NB4 (cell line): ENCODE measurements at places on chromosomes 4 and X.

GRCh38 chrX:42707742-42708141 lies 70.2 kb downstream of the PPP1R2C start:
- no peak for DNase-seq

GRCh38 chr4:105551965-105552746 lies at the start of gene ARHGEF38:
Gene ARHGEF38, plus strand, starts transcription at chr4:105552620. Its CDS starts 146 bp downstream, at chr4:105552766.
- no peak for DNase-seq

DNA sequence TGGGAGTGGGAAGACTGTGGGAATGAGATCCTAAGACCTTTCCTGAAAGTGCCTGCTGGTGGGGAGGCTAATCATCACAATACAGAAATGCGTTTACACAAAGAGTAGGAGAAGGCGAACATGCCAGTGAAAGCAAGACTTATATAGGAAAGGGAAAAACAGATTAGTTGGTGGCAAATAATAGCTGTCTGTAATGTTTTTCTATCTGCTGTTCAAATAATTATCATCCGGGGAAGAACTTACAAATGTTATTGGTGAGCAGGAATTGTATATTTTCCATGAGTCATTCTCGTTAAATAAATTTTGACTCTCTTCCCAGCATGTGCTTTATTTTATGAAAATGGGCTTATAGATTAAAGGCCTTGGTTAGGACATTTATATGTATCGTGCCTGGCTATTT lies 196.5 kb downstream of the ARHGAP10 start:
- DNase-seq = no peak

- DNase-seq = no peak
Measured at GRCh38 chr4:19700992-19701391, 550.7 kb upstream of the SLIT2 start.

DNA sequence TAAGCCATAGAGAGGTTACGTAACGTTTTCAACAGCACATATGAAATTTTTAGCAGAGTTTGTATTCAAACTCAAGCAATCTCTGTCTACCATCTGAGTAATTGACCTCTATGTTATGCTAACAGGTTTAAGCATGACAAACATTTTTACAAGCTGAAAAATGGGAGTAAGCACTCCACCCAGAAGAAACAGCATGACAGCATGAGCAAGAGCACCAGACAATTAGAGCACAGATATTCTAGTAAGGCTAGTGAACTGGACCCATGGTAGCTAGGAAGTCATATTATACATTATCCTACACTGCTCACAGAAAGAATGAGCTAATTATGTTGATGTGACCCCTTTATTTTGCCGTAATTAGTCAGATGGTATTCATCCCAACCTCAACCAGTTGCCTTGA lies 200.5 kb downstream of the PABPC4L start:
- DNase-seq = no peak

GRCh38 chr4:15883610-15884243 lies 54.8 kb downstream of the FGFBP1 start:
- no peak for DNase-seq

DNA sequence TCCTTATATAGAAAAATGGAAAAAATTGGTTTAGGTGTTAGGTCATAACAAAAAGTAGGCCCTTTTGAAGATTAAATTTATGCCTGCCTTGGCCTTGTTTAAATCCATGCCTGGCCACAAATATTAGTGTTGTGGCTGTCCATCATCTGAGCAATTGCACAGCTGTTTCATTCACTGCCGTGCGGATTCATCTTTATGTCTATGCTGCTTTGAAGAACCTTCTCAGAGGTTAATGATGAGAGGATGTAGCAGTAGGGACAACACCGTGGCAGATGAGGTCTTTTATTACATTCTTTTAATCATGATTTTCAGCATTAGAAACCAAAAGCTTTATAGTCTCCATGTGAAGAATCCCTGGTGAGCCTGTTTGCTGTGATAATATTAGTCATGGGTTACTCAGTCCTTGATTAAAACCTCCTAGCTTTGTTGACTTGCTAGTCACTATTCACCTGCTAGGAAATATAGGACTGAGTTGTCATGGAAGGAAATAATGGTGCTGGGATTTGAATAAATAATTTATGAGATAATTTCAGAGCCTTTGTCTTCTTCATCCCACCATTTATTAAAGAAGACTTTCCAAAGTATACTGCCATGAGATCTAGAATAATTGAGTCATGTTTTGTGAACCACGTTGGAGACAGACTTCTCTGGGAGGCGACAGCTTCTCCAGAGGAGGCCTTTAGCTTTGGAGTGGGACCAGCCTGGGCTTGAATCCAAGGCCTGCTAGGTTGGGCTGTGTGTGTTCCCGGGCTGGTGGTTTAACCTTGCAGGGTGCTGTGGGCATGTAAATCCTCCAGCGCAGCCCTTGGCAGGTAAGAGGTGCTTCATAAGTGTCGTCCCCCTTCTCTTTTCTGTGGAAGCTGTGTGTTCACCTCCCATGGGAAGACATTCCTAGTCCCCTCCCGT lies 53.5 kb downstream of the PTTG2 start:
- no peak for DNase-seq

DNA sequence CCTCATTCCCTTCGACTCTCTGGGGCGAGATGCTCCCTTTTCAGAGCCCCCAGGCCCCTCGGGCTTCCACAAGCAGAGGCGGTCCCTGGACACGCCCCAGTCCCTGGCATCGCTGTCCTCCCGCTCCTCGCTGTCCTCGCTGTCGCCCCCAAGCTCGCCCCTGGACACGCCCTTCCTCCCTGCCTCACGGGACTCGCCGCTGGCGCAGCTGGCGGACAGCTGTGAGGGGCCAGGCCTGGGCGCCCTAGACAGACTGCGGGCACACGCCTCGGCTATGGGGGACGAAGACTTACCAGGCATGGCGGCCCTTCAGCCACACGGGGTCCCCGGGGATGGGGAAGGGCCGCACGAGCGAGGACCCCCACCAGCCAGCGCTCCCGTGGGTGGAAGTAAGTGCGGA lies 39.5 kb upstream of the CLCN4 start:
- DNase-seq = no peak

GRCh38 chr4:175509320-175509719 lies 302.7 kb downstream of the GPM6A start:
- DNase-seq = peak; percentile 38

GRCh38 chr4:10460313-10461047 lies 3.3 kb upstream of the ZNF518B start:
- DNase-seq = no peak

- no peak for DNase-seq
Measured at GRCh38 chr4:1373892-1374705, 27.1 kb downstream of the UVSSA start.

DNA sequence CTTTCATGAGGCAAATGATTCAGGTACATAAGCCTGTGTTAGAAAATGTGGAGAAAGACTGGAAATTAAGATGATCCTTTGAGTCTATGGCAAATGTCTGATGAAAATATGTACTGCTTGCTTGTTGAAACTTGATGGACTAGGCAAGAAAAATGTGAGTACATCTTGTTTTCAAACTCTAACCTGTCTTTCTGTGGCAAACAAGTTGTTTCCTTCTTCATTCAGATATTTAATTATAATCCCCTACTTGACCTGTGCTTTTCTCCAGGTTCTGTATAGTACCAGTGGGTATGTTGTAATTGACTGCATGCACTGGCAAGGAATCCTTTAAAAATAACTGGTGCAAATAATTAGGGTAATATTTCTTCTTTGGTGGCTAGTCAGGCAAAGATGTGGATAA lies 136.7 kb downstream of the ARHGAP24 start:
- DNase-seq = no peak

DNA sequence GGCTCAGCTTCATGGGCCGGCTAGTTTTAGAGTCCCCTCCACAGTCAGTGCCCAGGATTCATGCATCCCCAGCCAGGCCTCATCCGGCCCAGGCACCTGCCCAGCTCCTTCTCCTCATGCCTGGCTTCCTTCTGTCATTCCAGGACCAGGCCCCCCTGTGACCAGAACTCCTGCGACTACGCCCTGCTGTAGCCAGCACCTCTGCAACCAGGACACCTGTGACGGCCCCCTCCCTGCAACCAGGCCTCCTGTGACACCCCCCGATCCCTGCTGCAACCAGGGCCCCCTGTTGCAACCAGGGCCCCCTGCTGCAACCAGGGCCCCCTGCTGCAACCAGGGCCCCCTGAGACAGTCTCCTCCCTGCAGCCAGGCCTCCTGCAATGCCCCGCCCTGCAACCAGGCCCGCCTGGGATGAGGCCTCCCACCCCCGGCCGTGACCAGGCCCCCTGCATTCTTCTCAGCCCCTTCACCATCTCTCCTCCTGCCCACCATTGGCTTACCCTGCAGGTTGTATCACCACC lies 46.8 kb downstream of the HTRA3 start:
- DNase-seq = no peak

- no peak for DNase-seq
Measured at GRCh38 chr4:56085275-56085674, 136.5 kb downstream of the CEP135 start.

DNA sequence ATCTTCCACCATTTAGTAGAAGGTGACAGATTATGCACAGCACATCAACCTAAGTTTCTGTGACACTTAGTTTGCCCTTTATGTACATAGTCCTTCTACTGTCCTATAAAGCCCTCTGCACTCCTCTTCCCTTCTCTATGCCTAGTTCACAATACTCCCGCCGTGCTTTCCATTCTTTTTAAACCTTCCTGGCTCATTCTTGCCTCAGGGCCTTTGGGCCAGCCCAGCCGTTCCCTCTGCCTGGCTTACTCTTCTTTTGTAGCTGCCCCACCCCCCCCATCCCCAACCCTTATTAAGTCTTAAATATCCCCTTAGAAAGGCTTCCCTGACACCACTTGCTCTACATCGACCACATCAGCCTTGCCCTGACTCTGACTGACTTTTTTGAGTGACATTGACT lies 33.0 kb downstream of the SGMS2 start:
- DNase-seq = no peak

DNA sequence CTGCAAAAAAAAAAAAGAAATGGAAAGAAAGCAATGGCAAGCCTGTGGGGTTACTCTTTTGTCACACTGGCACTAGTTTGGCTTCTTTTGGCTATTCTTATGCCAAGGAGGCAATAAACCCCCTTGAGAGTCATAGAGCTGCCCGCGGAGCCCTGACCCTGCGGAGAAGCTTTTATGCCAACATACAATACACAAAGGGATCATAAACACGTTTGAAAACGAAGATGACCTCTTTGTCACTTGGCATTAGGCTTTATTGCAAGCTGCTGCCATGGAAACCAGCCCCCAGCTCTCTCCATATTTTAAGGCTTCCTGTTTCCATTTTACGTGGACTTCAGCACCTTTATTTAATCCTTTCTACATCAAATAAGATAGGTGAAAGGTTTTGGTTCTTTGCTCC lies 7.6 kb downstream of the NEUROG2 start:
- DNase-seq = no peak

DNA sequence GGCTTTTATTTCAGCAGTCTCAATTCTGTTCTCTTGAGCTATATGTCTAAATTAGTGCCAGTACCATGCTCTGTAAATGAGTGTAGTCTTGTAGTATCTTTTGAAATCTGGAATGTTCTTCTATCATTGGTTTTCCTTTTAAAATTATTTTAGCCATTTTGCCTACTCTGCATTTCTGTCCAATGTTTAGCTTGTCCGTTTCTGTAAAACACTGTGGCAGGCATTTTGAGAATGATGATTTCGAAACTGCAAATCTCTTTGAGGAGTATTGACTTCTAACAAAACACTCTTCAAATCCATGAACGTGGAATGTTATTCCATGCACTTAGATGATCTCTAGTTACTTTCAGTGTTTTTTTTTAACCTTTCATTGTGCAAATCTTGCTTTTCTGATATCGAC lies 28.3 kb upstream of the PPP4R3C start:
- DNase-seq = no peak

GRCh38 chr4:80172203-80172602 lies 25.1 kb upstream of the PRDM8 start:
- DNase-seq = no peak

- DNase-seq = no peak
Measured at GRCh38 chr4:145769450-145770037, 89.6 kb downstream of the C4orf51 start.

DNA sequence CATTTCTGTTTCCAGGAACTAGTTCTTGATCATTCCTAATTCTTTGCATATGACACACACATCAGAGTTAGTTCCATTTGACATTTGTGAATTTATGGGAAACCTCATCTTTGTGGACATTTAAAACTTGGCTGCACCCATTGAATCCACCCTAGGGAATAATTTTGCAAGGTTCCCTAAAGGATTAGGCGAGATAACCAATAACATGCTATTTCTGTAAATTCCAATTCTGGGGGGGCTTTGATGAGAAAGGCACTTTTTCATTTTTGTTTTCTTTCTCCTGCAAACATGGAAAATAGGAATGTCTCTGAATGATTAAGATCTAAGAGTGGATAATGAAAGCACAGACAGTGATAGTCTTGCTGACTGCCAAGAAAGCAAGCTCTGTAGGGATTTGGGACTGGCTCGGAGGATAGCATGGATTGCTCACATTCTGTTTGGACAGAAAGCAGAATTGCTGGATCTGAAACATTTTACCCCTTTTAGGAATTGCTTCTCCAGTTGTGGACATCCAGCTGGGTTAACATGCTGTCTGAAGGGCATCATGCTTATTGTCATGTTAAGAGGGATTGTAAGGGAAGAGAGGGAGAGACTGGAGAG lies 145.1 kb downstream of the NHS start:
- no peak for DNase-seq

- peak; percentile 61 for DNase-seq
Measured at GRCh38 chrX:107654872-107655761, 26.8 kb downstream of the PRPS1 start.

- no peak for DNase-seq
Measured at GRCh38 chrX:153477364-153477857, 7.0 kb upstream of the HAUS7 start.

GRCh38 chrX:46913667-46914066 lies 1.4 kb downstream of the JADE3 start:
- peak; percentile 53 for DNase-seq

GRCh38 chr4:3520276-3520675 lies 11.9 kb downstream of the LRPAP1 start:
- DNase-seq = no peak

DNA sequence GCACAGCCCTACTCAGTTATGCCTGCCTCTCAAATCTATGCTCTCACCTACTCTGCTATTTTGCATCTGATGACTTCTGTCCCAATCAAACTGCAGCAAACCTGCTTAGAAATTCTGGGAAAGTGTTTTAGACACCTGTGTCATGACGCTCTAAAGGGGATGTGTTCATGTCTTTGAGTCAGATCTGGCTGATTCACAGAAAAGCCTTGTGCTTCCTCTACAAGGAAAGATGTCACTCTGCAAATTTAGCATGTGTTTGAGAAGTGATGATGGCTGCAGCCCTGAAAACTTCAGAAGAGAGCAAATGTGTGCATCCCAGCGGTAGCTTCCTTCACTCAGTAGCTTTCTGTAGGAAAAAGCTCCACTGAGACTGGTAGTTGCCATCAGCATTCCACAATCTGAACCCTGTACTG lies 235.4 kb downstream of the MGST2 start:
- DNase-seq = no peak

GRCh38 chr4:185592845-185593488 lies 57.7 kb upstream of the PDLIM3 start:
- DNase-seq = no peak

- DNase-seq = no peak
Measured at GRCh38 chr4:142406917-142407501, 439.1 kb downstream of the INPP4B start.

GRCh38 chr4:140346136-140346535 lies 27.3 kb upstream of the SCOC start:
- no peak for DNase-seq

GRCh38 chr4:7411896-7412553 lies 22.7 kb downstream of the PSAPL1 start:
- no peak for DNase-seq
